Mammary epithelial cell (primary cell): ENCODE measurements at places on chromosomes 5 and 9.

- DNase-seq: peak; percentile 38
Observed at GRCh38 chr5:65100911-65101631, 332.3 kb downstream of the CWC27 start.

DNA sequence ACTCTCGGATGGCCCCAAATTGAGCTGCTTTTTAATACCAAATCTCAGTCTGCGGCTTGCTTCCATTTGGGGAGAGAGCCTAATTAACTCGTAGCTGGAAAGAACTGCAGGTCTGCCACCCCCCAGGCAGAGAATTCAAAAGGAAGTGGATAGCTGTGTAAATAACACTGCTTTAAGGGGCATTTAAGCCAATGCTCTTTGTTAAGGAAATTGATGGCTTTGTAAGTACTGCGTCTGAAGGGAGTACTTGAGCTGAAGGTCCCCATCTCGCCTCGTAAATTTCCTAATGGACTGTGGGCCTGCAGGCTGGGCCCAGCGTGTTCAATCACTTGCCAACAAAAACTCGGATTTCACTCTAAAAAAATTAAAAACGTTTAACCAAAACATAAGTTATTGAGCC, 132.7 kb downstream of the PAPPA start:
- no peak for DNase-seq

DNA sequence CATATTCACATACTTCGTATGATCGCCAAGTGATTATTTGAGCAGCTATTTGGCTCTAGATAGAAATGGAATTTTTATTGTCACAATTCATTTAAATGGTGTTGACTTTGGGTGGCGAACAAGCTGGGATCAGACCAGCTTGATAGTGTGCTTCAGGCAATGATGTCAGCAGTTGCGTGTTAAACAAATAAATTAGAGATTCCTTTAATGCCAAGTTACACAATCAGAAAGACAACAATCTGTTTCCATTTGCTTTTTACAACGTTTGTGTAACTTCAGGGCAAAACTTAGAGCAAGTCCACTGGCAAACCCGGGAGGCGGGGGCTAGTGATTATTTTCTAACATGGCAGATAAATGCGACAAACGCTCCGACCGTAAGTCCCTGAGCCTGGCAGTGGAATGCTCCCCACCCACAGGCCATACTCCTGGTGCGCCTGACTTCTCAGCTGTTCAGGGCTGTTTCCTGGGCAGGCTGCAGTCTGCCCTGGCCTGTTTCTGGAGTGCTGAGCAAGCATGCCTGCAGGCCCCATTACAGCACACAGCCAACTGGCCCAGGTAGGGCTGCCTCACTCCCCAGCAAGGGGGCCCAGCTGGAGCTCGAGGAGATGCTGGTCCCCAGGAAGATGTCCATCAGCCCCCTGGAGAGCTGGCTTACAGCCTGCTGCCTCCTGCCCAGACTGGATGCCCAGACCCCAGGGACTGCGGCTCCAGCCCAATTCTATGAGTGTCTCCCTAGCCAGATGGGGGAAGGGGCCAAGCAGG, 88.7 kb downstream of the BASP1 start:
- peak; percentile 52 for DNase-seq

DNA sequence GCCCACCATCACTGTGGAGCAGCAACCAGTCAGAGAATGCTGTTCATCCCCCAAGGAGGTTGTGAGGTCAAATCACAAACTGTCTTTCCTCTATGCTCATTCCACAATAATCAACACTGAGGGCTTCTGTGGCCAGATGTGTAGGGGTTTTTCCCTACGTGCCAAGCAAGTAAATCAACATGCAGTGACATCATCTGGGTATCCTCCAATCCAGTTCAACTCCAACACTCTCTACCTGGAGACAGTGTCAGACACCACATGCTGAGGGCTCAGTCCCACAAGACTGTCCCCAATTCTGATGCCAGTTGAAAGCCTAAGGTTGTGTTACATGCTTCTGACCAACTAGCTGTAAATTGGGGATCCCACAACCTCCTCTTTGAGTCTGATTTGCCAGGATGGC, 57.3 kb upstream of the DMRT1 start:
- peak; percentile 9 for DNase-seq

DNA sequence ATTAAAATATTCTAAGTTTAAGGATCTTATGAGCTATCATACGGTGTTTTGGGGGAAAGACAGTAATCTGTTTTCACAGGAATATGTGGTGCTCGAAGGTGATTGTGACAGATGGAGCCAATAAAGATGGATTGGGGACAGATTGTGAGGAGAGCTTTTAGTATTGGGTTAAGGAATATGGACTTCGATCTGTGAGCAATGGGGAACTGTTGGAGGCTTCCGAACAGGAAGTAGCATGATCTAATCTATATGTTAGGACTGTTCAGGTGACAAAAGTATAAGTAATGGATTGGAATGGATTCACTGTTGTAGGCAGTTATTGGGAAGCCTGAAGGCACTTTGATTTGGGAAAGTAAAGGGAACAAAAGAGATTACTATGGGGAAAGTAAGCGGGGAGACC, 7.4 kb upstream of the ELL2 start:
- DNase-seq: no peak

GRCh38 chr5:116454417-116454927, 120.2 kb downstream of the SEMA6A start:
- DNase-seq: peak; percentile 30

DNA sequence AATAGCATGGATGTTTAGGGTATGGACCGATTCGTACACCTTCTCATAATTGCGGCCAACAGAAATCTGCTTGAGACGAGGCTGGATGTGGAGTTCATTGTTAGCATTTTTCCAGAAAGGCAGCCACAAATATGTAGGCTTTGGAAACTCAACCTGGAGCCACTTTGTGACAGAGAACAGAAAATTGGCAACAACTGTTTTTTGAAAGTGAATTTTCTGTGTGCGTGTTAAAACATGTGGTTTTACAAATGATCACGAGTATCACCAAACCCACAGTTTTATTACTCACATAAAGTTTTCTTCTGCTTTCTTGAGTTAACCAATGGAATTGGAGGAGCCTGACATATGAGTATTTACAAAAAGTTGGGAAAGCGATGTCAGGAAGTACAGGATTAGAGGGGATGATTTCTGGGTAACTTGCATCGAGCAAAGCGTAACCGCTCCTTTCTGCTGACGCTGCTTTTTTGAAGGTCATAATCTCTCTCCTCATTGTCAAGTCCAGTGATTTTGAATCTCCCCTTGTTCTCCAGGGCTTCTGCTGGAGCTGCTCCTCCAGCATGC, 138.5 kb upstream of the TAF11L2 start:
- peak; percentile 80 for DNase-seq

- DNase-seq: no peak
Observed at GRCh38 chr5:67732471-67732870, 483.1 kb upstream of the PIK3R1 start.

DNA sequence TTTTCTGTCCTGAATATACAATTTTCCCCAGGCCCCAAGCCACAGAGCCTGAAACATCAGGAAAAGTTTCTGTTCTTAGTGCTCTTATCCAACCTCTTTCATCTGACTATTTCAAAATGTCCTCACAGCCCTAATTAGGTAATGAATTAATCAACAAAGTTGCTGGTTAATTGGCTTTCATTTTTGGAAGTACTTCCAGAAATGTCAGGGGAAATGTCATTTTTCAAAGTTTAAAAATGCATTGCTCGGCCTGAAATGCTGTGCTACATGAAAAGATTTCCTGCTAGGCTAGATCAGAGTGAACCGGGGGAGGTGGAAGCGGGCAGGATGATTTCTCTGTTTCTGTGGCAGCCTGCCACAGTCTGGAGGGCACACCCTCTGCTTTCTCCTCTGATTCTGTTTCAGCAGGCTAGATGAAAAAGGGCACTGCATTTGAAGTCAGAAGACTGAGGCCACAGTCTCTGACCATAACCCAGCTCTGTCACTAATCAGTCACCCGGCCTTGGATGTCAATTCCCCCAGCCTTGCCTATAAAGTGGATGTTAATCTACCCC, 55.9 kb upstream of the BARX1 start:
- peak; percentile 27 for DNase-seq

DNA sequence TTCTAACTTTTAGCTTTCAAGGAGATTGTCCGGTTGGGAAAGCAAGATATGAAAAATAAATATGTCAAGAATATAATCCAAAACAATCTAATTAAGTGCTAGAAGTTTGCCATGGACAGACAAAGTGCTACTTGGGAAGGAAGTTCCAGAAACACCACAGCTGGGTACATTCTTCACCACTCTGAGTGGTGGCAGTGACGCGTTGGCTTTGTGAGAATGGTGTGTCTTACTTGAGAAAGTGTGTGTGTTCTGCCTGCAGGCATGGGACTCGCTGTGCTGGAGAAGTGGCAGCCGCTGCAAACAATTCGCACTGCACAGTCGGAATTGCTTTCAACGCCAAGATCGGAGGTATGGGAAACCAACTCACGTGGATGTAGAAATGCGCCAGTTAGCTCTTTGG, 177.2 kb downstream of the PCSK5 start:
- DNase-seq: no peak

- no peak for DNase-seq
Observed at GRCh38 chr9:6897207-6897822, 139.5 kb downstream of the KDM4C start.

GRCh38 chr9:116365056-116365471, 211.5 kb downstream of the PAPPA start:
- DNase-seq: peak; percentile 17
